ENCODE measurements at places on chromosomes 12 and 14.

DNA sequence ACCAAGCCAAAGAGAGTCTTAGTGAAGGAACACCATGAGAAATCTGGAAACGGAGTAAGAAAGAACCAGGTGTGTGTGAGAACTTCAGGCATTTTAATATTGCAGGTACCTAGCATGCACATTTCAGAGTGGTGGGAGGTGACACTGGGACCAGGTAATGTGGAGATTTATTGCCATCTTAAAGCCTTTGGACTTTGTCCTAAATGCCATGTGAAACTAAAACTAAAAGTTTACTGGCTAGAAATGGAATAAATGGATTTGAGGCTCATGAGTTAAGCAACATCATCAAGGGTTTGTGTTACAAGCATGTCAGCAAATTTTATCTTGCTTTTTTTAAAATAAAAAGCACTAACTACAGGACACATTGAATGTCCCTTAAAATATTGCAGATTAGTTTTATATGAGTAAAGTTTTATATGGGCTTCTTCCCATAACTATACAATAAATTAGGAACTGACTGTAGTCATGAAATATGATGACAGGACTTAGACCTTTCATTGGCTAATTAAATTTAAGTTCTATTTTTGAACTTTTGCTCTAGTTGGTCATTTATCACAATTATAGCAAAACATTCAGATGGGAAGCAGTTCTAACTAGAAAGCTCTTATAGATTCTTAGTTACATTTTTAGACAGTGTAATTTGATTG lies 721.1 kb upstream of the NOVA1 start:
- DNase-seq: no peak

- no peak for DNase-seq
These were observed 8.8 kb downstream of the NID2 start for GRCh38 chr14:52060080-52060479.

GRCh38 chr12:16300122-16300521 lies 22.6 kb upstream of the SLC15A5 start:
- DNase-seq: no peak

DNA sequence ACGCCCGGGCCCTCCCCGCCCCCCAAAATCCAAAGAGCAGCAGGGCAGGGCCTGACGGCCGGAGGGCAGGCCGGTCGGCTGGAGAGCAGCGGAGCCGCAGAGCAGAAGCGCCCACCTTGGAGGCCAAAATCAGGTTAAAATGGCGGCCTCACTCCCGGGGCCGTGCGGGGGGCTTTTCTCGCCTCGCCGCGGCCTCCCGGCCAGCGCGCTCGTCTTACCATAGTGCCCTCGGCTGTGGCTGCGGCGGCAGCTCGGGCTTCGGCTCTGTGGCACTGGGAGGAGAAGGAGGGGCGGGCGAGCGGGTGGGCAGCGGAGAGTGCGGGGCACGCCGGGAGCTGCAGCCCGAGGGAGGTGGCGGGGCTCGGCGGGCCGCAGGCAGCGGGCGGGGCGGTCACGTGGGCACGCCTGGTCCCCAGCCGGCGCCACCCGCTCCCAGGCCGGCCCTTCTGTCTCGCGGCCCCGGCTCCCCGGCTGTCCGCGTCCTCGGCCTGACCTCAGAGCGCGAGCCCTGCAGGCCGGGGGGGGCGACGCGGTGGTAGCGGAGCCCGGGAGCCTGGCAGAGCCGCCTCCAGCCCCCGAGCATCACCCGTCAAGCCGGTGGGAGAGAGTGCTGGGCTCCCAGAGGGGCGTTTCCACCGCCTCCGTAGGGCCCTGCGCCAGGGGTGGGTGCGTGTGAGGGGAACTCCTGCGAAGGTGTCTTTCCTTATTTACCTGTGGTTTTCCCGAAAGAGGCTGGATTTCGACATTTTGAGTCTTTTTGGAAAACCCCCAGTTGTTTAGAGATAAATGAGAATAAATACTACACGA lies at the start of gene CFL2:
TSS of gene CFL2 (minus strand) at position 274 of the 807 bp plus-strand sequence. CDS start at position 221, 53 bp downstream.
- DNase-seq: peak; percentile 91

- DNase-seq: no peak
These were observed 40.6 kb downstream of the IL31 start for GRCh38 chr12:122133192-122133950.

- no peak for DNase-seq
These were observed 255.4 kb downstream of the DAD1 start for GRCh38 chr14:22333422-22334274.

- no peak for DNase-seq
These were observed 188.9 kb downstream of the ADAMTS20 start for GRCh38 chr12:43362910-43363694.

- DNase-seq: peak; percentile 28
These were observed 10.0 kb downstream of the SFSWAP start for GRCh38 chr12:131720921-131721320.

DNA sequence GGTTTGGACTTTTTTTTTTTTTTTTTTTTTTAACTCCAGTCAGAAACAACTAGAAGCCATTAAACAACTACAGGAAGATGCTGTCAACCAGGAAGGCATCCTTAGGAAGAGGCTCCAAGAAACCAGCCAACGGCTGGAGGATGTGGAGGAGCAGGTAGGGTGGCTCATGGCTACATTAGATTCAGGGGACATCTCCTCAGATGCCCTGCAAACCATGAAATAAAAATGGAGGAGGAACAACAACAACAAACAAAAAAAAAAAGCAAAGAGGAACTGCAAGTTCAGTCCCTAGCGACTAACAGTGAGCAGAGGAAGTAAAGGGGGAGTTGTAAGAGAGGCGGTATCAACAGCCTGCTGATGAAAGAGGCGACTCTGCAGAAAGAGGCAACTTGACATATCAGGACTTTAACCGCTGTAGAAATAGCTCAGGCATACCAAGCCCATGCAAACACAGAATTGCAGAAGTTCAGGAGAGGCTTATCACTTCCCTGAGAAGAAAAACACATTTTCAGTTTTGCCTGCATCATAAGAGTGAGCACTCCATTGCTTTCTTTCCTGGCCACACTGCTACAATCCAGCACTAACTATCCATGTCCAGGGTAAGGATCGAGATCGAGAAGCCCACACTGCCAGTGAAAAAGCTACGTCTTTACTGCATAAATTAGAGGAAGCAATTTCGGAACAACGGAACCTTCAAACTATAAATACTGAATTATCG lies 103.5 kb upstream of the BCAT1 start:
- DNase-seq: no peak

GRCh38 chr12:95074766-95075165 lies 1.3 kb upstream of the NR2C1 start:
- DNase-seq: no peak

- no peak for DNase-seq
These were observed 327.9 kb downstream of the C12orf75 start for GRCh38 chr12:105658389-105658788.

DNA sequence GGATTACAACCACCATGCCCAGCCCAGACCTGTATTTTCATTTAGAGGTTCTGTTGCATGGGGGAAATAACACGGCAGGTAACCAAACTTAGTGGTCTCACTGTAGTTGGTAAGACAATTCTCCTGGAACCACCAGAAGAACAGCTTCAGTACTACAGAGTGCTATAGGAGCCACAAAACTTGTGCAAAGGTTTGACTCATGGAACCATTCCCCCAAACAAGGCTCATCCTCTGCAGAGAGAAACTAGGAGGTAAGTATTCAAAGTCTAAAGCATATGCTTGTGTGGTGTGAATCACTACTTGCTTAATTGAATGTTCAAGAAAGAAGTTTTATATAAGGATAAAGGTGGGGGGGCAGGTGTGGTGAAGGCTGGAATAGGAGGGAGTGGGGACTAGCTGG lies 58.7 kb downstream of the GNS start:
- no peak for DNase-seq

- DNase-seq: no peak
These were observed 143.8 kb upstream of the ARID2 start for GRCh38 chr12:45585522-45586230.

- DNase-seq: peak; percentile 82
These were observed 6.6 kb downstream of the BRF1 start for GRCh38 chr14:105294142-105294597.

DNA sequence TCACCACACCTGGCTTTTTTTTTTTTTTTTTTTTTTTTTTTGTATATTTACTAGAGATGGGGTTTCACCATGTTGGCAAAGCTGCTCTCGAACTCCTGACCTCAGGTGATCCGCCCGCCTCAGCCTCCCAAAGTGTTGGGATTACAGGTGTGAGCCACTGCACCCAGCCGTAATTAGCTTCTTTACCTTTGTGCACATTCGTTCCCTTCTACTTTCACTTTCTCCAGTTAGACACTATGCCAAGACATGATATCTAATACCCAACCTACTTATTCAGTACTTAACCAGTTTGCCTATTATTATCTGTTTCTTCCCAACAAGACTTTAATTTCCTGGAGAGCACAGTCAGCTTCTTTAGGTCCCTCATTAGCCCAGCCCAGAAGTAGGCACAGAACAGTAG lies 5.3 kb downstream of the STYK1 start:
- no peak for DNase-seq

DNA sequence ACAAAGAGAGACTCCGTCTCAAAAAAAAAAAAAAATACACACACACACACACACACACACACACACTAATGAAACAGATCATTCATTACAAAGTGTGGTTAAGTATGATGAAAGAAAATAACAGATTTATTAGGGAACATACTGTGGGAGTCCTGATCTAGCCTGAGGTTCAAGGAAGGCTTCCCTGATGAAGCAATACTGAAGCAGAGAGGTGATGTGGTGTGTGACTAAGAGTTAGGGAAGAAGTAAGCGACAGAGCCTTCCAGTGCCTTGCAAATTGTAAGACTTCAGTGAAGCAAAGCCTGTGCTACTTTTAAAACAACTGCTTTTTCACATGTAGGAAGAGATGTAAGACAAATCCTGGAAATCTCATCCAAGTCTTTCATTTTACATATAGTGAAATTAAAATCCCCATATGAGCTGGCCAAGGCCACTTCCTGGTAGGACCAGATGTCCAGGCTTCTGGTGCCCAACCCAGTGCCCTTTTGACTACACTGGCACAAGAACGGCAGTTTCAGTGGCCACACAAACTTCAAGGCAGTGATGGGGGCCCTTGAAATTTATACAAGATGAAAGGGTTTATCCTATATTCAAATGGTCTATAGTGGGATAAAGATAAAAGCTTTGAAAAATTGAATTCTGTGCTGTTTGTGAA lies 86.2 kb downstream of the STON2 start:
- no peak for DNase-seq

DNA sequence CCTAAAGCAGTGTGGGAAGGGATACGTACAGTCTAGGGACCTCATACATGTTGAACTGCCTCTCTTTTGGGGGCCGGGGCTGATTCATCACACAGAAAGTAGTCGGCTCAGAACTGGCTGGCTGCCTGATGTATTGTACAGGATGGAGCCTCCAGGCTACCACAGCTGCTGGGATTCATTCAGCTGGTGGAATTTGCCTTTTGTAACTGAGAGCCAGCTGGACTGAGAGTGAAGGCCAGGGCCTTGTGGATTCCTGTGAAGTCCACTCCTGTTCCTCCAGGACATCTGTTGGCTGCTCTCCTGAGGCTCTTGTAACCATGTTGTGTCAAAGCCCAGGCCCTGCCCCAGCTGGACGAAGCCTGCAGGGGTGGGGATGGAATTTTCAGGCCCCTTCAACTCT lies 116.3 kb upstream of the PRICKLE1 start:
- peak; percentile 86 for DNase-seq

DNA sequence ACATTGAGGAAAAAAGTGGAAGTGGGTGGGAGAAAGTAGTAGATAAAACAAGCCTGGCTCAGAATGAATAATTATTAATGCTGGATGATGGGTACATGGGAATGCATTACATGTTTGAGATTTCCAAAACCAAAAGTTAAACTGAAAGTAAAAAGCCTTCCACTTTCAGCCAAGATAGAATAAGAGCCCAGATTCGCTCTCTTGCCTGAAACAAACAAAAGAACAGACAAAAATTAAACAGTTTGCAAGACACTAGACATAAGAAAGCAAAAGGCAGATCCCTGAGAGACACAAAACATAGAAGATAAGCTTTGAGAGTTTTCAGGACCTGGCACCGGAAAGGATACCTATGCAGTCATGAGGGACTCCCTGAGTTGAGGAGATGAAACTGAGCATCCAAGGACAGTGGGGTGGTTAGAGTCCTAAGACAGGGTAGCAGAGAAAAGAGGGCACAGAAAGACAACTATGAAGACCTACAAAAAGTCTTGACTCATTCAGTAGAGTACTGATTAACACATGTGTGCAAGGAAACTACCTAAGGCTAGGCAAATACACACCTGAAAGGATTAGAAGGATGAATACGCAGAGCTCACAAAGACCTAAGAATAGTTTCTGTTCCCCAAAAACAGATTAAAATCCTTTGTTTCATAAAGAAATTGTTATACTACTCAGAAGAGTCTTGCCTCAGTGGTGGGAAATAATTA lies 54.1 kb downstream of the CEP83 start:
- no peak for DNase-seq

DNA sequence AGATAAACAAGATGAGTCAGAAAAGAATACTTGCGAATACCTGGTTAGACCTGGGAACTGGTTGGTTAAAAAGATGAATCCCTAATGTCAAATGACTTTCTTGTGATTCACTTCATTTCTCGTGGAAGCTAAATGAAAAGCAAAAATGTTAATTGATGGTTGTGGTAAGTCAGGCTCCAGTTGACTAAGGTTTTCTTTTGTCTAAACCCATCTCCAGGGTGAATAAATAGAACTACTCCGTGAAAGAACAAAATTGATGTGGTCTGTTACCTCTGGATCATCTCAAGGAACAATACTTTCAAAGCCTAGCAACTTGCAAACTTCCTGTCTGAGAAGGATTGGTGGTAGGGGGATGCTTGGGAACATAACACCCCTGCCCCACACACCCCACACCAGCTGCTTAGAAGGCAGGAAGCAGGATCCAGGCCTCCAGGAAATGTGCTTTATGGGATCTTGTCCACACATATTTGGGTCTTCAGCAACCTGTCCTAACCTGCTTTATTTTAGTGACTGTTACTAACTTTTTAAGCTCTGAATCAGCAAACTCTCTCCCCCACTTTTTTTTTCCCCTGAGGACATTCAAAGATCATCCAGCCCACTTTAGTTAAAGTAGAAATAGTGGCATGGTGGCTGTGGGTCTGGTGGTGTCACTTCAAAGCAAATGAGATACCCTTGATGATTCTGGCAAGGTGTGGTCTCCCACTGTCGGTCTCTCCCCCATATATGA lies 60.4 kb upstream of the PTHLH start:
- DNase-seq: no peak
